ENCODE measurements at places on chromosomes 5 and 9.
A peak's percentile ranks its signal among the peaks of the same experiment; 100 is the strongest.

GRCh38 chr9:112640311-112640710, 77.6 kb downstream of the INIP start:
- DNase-seq, result no peak

- no peak for DNase-seq
These were observed 290.2 kb upstream of the POU5F2 start for GRCh38 chr5:94031631-94032030.

GRCh38 chr5:167920589-167920988, 370.9 kb upstream of the WWC1 start:
- DNase-seq, result no peak

- DNase-seq, result no peak
These were observed 697 bp downstream of the SLC1A1 start for GRCh38 chr9:4490705-4491625.

GRCh38 chr9:98774746-98775145, 21.6 kb downstream of the ANKS6 start:
- no peak for DNase-seq

DNA sequence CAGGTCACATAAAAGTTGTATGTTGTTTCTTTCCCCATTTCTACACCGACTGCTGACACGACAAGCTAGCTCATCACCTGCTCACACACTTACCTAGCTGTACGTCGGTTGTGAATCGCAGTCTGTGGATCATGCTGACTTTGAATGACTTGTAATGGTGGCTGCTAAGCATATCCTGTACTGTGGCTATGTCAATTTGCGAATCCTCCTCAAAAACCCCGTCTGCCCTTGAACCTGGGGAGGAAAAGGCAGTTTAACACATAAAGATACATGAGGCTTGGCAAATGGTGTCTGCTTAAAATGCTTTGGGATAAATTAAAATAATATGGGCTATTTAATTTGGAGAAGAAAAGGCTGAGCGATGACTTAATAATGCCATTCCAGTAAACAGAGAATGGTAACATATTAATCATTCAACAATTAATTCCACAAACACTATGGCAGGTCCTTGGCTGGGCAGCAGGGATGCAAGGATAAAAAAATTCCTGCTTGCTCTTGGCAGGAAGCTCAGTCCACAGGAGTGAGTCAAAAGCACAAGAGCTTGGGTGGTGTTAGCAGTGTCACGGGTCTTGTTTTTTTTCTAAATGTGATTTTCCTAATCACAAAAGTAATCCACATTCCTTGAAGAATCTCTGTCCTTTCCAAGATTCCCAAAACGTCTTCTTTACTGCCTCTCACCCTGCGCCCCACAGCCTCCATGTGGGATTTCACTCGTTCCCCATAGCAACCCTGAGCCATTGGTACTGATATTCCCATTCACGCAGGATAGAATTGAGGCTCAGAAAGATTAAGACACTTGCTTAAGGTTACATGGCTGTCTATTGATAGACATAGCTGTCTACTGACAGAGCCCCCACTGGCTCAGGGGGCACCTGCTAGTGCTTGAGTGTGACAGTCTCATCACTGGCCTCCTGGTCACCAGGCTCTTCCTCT, 222.4 kb downstream of the MAPKAP1 start:
- peak; percentile 58 for DNase-seq

DNA sequence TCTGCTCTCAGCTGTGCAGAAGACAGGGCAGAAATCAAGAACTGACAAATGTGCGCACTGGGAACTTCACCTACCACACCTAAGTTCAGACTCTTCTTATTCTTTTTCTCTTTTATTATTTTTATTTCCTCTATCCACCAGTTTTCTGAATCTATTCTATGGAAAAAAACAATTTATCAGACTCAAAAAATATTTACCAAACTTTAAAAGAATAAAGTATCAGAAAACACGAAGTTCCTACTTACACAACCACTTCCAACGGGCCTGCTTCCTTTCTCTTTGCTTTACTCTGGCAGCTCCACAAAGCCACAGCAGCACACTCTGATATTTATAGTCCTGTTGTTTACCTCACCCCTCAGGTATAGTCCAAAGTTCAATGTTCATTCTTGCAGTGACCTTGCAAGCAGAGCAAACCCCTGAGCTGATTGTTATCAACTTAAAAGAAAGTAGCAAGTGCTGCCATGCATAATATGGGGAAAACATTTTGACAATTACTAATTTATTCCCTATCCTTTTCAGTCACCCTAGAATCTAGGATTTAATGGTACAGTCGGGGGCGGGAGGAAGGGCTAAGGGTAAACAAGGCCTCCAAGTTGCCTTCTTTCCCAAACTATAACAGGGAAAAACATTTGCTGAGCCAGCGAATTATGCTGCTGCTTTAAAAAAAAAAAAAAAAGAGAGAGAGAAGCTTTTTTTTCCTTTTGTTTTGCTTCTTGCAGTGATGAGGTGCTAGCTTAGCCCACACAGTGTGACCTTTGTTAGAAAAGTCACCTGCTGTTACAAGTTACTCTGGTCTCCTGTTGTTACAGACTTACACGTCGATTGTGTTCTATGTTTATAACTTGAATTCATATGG, at the start of gene SELENOP:
SELENOP (minus strand) TSS at position 302 of the 856 bp plus-strand sequence. CDS start 3,539 bp downstream, outside the sequence.
- DNase-seq, result no peak

DNA sequence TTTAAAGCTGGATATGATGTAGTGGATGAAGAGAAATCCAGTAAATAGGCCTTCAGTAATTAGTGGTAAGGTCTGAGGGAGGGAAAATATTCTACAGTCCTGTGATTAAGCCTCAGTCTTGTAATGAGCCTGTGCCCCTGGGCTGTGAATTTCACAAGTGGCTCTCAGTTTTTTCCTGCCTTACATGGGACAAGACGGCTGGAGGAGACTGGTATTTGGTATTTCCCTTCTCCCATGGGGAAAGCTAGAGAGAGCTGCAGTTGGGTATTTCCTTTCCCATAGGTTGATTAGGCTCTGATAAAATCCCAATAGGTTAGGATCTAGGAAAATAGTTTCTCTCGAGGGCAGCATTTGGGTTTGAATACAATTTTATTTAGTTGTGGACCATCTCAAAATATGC, 62.2 kb upstream of the GNA14 start:
- no peak for DNase-seq

- no peak for DNase-seq
These were observed 18.4 kb downstream of the URM1 start for GRCh38 chr9:128389395-128390149.

- no peak for DNase-seq
These were observed 9.7 kb upstream of the SPRY4 start for GRCh38 chr5:142334538-142334937.

GRCh38 chr5:57452885-57453284, 29.7 kb downstream of the ACTBL2 start:
- DNase-seq, result no peak

GRCh38 chr9:127490535-127491230, 39.4 kb downstream of the LRSAM1 start:
- DNase-seq, result no peak

GRCh38 chr5:1494780-1495524, 28.8 kb downstream of the LPCAT1 start:
- no peak for DNase-seq

DNA sequence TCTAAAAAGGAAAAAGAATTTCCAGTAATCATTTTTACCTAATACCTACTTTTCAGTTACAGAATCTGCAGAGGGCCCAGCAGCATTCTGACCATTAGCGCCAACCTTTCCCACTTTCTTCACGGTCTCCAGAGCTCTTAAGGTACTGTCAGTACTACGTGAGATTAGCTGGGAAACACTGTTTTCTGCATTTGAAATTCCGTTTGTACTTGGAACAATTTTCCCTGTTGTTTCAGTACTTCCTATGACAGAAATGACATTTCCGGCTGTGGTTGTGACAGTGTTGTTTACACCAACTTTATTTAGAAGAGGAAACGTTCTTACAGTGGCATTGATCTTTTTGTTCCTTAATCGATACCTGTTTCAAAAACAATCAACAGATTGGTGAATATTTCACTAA, 36.9 kb upstream of the PDCL start:
- no peak for DNase-seq
